ENCODE measurements at places on chromosomes 6 and 20. TPM values are rescaled to one million over a fixed set of nuclear protein-coding genes. Genes with fewer than 3 reads are reported as not detected.
A peak's percentile ranks its signal among the peaks of the same experiment; 100 is the strongest.

GRCh38 chr20:56773749-56774148, 144.6 kb downstream of the TFAP2C start:
- no peak for DNase-seq

DNA sequence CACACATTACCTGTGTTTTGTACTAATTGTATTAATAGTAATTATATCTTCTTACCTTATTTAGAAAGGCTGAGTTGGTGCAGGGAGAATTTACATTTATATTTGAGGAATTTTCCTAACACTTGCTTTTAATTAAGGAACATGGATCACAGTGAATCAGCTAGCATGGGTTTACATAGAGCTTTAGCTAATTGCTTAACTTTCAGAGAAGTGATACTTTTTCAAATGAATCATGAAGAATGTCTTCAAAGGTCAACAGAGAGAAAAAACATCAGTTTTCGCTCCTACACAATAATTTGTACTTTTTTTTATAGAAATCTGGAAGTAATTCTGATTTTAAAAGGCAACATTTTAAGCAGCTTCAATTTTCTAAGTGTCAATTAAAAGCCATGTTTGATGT, 195.0 kb upstream of the HEY2 start:
- DNase-seq: no peak

- no peak for DNase-seq
Observed at GRCh38 chr6:109059571-109060021, 35.0 kb downstream of the SESN1 start.

- no peak for DNase-seq
Observed at GRCh38 chr6:12578751-12579150, 137.8 kb upstream of the PHACTR1 start.

WFDC5 gene
- total RNA-seq: not detected

DNA sequence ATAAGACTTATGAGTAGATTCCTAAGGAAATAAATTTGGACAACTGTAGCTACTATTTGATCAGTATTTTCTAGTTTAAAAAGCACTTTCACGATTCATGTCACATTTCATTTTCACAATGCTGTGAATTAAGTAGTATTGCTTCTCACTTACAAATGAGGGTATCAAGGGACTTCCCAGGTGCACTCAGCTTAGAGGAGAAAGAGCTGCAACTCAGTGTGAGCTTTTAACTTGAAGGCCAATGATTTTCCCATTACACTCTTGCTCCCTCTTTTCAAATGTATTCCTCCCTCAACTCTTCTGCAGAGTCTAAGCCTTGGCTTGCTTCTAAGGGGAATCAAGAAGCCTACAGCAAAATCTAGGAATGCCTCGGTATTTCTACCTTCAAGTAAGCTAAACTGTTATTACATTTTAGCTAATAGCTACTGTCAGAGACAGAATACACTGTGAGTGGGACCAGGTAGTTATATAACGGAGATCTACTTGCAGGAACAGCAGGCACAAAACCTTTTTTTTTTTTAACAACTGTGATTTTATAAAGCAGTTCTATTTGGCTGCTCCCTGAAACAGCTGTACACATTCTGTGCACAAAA, 339.0 kb downstream of the SYNE1 start:
- no peak for DNase-seq

GRCh38 chr6:138847884-138848283, 52.0 kb downstream of the ECT2L start:
- DNase-seq: no peak

GRCh38 chr20:25178563-25179438, 16.7 kb upstream of the ENTPD6 start:
- no peak for DNase-seq

DNA sequence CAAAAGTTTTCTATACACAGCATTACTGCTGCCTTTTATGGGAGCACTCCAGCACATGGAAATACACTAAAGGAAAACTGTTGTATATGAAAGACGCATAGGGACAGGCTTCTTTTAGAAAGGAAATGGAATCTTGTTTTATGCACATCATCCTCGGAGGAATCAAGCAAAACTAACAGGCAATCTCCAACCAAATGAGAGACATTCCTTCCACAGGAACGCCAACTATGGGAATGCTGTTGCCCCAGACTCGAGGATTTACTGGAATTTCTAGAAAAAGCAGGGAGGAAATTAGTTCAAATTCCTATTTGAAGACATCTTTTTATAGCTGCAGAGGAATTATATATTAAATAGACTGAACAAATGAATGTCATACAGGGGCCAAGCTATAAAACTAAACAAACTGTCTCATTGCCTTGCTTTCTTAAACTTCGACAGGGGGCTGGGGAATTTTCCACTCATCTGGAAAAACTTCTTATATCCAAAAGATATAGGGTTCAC, 52.2 kb downstream of the LYRM4 start:
- no peak for DNase-seq

GGTLC1 gene
- total RNA-seq: not detected

DNA sequence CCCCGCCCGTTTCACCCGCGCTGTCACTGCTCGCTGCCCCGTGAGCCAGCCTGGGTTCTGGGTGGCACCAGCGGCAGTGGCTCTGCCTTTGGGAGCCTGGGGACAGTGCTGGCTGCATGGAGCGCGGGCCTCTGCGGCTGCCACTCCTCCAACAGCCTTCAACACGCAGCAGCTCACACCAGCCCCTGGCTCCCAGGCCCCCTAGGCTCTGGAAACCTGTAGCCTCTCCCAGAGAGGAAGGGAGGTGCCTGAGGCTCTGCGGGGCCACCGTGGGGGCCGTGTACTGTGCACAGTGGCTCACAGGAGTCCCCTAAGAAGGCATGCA, 163.9 kb upstream of the AFDN start:
- no peak for DNase-seq

- no peak for DNase-seq
Observed at GRCh38 chr6:114280239-114280982, 62.4 kb downstream of the HS3ST5 start.

- no peak for DNase-seq
Observed at GRCh38 chr6:142833054-142833453, 111.9 kb downstream of the HIVEP2 start.

RCAN2 gene
- 27.9 TPM for total RNA-seq

TGM3 gene
- total RNA-seq: not detected

HLA-DMB gene
- not detected for total RNA-seq

HTR1E gene
- not detected for total RNA-seq

DNA sequence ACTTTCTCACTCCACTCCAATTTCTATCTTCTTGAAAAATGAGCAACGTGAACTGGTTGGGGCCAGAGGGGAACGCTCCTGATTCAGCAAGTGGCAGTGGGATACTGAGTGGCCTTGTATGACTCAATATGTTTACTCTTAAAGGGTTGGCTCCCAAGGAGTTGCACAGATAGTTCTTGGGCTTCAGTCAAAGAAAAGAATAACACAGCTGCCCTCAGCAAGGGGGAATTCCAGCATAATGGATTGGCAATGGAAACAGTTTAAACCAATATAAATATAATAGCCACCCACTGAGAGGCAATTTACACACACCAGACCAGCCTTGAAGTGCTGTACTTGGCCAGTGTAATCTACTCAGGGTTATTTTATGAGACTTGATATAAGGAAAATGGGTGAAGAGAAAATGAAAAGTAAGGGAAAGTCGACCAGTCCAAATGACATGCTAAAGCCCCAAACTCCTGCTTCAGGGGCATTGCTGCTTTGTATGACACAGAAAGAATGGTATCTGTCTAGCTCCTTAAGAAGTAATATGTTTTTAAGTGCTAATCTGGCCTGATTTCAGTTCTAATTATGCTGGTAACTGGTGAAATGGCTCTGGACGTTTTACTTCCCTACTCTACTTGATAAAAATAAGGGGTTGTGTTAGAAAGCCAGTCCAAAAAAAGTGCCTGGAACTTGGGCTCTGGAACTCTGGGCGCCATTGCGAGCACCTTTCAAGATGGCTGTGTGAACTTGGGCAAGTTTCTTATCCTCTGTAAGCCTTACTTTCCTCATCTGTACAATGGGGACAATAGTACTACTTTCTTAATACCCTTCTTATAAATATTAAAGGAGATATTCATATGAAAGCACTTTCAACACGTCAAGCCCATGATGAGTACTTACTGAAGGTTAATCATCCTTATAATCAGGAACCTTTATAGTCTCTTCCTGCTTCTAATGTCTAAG, 712.9 kb upstream of the MAP3K7 start:
- peak; percentile 89 for DNase-seq

FOXP4 gene
- total RNA-seq: 24.7 TPM

DNA sequence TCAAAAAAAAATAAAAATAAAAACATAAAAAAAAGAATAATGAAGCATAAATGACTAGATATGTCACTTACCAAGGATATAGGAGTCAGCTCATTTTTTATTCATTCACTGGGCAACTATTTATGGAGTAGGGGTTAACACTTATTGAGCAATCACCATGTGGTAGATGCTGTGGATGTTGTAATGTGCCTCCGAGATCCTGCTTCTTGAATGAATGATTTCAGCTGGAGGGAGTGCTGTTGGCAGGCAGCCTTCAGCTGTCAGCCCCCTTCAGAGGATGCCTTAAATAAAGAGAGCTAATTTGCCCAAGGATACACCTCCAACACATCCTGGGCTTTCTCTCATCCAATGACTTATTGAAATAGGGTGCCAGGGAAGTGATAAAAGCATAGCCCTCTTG, 229.5 kb upstream of the DTNBP1 start:
- DNase-seq: no peak

GRCh38 chr6:47701363-47701762, 3.0 kb downstream of the ADGRF4 start:
- DNase-seq: no peak

GRCh38 chr6:87799651-87800050, 97.6 kb upstream of the AKIRIN2 start:
- DNase-seq: no peak

TDRD6 gene
- total RNA-seq: 0.05 TPM

GRCh38 chr6:20660534-20660933, 126.3 kb downstream of the CDKAL1 start:
- no peak for DNase-seq

- no peak for DNase-seq
Observed at GRCh38 chr6:144896871-144897270, 611.7 kb downstream of the UTRN start.

HNF4A gene
- not detected for total RNA-seq

DNA sequence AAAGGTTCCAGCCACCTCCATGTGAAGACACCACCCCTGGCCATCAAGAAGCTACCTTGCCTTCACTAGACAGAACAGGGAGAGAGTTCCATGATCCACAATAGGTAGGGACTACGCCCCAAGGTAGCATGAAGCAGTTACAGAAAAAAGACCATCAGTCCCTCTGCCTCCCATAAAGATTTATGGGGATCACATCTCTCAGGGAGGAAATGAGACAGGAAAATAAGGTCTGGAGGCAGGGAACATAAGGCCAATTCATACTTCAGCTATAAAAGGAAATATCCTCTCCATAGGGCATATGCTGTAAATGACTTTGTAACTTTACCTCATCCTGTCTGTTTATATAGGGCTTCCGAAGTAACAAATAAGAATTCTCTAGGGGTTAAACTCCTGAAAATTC, 129.4 kb downstream of the OR2B2 start:
- DNase-seq: no peak

CYP39A1 gene
- not detected for total RNA-seq

- no peak for DNase-seq
Observed at GRCh38 chr6:21873562-21873961, 280.0 kb downstream of the SOX4 start.

GRCh38 chr6:20034408-20034769, 177.9 kb downstream of the MBOAT1 start:
- DNase-seq: no peak

DNA sequence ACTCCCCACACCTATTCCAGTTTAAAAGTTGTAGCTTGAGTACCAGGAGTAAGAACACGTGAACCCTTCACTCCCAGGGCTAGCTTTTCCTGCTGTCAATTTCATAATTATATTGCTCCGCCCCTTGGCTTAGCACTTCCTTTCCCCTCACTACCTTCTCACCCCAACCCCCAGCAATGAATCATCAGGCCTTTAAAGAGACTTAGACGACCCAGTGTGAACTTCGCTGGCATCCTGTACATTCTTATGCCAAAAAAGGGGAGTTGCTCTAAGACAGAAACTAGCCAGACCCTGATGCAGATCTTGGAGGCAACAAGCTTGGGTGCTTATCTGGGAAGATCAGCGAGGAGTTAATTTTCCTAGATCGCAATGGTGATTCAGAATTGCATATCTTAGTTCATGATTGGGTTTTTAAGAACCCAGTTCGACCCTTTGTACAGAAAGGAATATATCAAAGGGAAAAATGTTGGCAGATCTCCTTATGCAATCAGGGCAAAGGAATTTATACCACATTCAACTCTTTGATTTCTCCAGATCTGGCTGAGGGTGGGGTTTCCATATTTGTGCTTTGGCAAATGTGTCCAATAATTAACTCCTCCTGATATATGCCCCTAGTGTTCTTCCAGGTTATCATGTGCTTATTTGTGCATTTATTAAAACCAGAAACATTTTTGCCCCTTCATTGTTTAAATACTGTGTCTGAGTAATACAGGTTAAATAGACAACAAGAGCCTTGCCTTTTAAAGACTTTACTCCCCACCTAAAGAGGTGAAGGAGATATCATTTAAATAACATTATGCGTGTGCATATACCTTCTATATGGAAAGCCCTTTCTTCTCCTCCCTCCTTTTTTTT, 8.1 kb upstream of the ATXN1 start:
- no peak for DNase-seq

DNAH8 gene
- 0.21 TPM for total RNA-seq

DNA sequence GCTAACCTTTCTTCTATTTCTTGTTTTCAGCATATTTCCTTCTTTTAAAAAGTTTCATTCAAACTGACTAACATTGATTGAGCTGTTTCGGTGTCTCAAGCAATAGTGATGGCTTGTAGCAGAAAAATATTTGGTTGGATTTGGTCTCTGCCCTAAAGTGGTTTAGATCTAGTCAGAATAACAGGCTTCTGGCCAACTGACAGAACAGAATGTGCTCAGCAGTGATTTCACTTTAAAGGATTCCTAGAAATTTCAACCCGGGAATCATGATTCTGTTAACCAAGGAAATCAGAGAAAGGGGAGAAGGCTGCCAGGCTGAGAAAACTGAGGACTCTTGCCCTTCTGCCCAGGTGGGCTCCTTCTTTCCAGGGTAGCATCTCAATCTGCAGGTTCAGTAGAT, 16.6 kb upstream of the GSTA1 start:
- no peak for DNase-seq

- no peak for DNase-seq
Observed at GRCh38 chr6:145244349-145245100, 490.8 kb downstream of the EPM2A start.

GRCh38 chr6:166824880-166825250, 131.5 kb downstream of the RNASET2 start:
- no peak for DNase-seq

OXT gene
- not detected for total RNA-seq

GRCh38 chr6:20740727-20741126, 206.5 kb downstream of the CDKAL1 start:
- no peak for DNase-seq

DNA sequence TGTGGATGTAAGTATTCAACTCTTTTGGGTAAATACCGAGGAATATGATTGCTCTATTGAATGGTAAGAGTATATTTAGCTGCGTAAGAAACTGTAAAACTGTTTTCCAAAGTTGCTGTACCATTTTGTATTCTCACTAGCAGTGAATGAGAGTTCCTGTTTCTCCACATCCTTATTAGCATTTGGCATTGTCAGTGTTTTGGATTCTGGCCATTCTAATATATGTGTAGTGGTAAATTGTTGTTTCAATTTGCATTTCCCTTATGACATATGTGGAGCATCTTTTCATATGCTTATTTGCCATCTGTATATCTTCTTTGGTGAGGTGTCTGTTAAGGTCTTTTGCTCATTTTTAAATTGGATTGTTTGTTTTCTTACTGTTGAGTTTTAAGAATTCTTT, 29.3 kb upstream of the KAT14 start:
- DNase-seq: no peak

CTAGE9 gene
- total RNA-seq: not detected

GRCh38 chr20:38198238-38198861, 33.3 kb upstream of the TGM2 start:
- no peak for DNase-seq
